ENCODE measurements at places on chromosomes 3 and 15. TPM values are rescaled to one million over a fixed set of nuclear protein-coding genes. Genes with fewer than 3 reads are reported as not detected.
A peak's percentile ranks its signal among the peaks of the same experiment; 100 is the strongest.

Gene GABRB3
- total RNA-seq: 2.7 TPM

Gene GOLGA6L26
- total RNA-seq: not detected

GRCh38 chr3:192026661-192027060 is 565.7 kb downstream of the PYDC2 start:
- no peak for DNase-seq

GRCh38 chr3:177680472-177680821 is 483.2 kb upstream of the TBL1XR1 start:
- no peak for DNase-seq

GRCh38 chr3:124995460-124995994 is 60.3 kb downstream of the HEG1 start:
- no peak for DNase-seq

DNA sequence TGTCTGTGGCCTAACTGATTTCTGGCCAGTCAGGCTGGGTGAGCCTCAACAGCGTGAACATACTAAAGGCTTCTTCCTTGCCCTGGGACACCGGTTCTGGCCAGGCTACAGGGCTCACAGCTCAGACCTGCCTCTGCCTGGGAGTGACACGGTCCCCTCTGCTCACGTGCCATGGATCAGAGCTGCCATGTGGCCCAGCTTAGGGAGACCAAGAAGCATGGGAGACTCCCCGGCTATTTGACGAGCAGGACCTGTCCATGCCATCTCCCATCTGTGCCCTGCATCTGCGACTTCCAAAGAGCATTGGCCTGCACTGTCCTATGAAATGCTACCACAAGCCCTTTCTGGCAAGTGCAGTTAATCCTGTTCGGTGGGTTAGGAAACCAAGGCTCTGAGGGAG is 57.4 kb downstream of the APBA2 start:
- peak; percentile 57 for DNase-seq

Gene CGNL1
- total RNA-seq: 19.6 TPM

Gene RTP3
- not detected for total RNA-seq

- no peak for DNase-seq
Observed at GRCh38 chr3:39086144-39086543, 21.3 kb downstream of the GORASP1 start.

- no peak for DNase-seq
Observed at GRCh38 chr3:28915741-28916500, 364.9 kb upstream of the RBMS3 start.

- DNase-seq: no peak
Observed at GRCh38 chr3:63116922-63117321, 161.2 kb upstream of the SYNPR start.

Gene REC114
- not detected for total RNA-seq

DNA sequence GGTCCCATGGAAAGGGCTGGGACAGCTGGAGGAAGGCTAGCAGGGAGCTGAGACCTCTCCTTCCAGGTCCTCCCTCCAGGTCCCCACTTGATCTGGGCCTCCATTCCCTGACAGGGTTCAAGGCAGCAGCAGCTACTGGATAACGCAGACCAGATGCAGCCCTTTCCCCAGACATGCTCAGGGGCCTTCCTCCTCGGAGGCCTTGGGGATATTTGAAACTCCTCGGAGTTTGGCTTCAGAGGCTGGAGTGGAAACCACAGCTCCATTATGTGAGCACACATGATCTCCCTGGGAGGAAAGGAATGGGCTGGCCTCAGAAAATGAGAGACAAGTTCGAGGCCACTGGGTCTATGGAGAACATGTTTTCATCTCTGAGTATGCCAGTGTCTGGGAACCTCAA is 119.3 kb downstream of the SMAD6 start:
- DNase-seq: no peak

Gene CELF6
- total RNA-seq: 0.70 TPM

Gene POC1A
- total RNA-seq: 1.5 TPM

DNA sequence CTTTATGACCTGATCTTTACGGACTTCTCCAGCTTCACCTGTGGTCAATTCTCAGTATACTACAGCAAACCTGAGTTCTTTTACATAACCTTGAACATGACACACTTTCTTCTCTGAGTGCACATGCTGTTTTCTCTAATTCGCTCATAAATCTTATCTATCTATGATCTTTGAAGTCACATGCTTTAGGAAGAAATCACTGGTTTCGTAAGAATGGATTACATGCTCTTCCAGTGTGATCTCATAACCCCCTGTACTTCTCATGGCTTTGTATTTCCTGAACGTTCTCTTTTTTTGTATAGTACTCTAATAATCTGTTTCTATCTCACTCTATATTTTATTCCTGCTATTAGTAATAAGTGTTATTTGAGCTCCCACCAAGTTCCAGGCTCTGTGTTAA is 1165.2 kb downstream of the TBL1XR1 start:
- DNase-seq: no peak

GRCh38 chr3:135627057-135627456 is 338.5 kb upstream of the PPP2R3A start:
- no peak for DNase-seq

GRCh38 chr15:69200832-69201745 is 40.7 kb downstream of the GLCE start:
- no peak for DNase-seq
